ENCODE measurements at places on chromosomes 4 and X.

GRCh38 chr4:183721207-183722081 is 62.4 kb downstream of the TRAPPC11 start:
- no peak for DNase-seq

DNA sequence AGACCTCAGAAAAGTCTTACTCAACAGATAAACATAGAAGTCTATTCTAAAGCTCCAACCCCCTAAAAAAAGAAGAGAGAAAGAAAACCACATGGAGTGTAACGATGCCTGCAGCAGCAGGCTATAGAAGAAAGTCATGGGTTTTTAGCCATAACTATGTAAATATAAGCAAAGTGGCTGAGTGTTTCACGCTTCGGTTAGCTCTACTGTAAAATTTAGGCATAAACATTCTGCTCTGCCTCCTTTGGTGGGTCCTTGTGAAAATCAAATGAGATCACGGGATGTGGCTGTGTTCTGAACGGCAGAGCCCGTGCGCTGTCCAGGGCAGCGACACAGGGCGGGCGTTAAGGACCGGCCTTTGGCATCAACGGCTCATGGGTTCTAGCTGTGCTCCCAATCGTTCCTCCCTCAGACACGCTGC is 78.4 kb downstream of the IRF2 start:
- DNase-seq: no peak

DNA sequence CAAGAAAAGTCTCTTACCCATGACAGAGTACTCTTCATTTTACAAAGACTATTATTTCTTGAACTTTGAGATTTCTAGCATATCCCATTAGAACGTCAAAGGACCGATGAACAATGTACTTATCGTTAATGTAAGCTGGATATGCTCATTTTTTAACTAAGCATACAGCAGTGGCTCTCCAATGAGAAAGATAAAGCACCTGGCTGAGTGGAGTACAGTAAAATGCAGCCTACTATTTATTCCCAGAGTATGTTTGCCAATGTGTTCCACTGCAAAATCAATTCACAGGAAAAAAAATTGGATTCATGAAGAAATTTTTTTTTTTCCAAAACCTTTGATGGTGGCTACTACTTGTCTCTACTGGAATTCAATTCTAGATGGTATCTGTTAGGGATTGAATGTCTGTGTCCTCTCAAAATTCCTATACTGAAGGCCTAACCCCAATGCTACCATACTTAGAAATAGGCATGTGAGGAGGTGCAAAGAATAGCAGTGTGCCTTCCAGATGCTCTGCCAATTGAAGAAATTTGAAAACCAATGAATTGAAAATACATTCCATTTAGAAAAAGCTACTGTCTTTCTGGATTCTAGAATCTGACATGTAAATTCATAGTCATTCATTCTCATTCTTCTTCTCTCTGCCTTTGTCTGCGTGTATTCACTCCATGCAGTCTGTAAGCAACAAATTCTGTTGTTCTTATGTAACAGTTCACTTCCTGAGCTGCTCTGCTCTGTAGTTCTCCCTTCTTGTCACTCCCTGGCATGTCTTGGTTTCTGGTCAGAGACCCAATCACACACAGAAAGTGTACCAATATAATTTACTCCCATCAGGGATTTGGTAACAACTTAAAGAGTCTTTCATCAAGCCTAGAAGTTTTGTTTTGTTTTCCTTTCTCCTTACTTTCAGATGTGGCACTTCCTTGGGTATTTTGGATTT is 61.4 kb downstream of the PAPSS1 start:
- no peak for DNase-seq

DNA sequence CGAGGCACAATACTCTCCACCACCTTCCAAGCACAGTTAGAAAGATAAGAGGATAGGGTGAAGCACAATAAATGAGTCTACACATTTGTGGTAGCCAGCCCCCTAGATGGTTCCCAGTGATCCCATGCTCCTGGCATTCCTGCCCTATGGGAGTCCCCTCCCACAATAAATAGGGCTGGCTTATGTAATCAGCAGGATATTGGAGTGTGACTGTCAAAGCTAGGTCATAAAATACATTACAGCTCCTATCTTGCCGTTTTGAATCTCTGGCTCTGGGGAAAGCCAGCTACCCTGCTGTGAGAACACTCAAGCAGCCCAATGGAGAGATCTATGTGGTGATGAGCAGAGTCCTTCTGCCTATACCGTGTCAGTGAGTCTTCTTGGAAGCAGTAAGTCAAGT is 198.7 kb upstream of the NOCT start:
- DNase-seq: no peak

DNA sequence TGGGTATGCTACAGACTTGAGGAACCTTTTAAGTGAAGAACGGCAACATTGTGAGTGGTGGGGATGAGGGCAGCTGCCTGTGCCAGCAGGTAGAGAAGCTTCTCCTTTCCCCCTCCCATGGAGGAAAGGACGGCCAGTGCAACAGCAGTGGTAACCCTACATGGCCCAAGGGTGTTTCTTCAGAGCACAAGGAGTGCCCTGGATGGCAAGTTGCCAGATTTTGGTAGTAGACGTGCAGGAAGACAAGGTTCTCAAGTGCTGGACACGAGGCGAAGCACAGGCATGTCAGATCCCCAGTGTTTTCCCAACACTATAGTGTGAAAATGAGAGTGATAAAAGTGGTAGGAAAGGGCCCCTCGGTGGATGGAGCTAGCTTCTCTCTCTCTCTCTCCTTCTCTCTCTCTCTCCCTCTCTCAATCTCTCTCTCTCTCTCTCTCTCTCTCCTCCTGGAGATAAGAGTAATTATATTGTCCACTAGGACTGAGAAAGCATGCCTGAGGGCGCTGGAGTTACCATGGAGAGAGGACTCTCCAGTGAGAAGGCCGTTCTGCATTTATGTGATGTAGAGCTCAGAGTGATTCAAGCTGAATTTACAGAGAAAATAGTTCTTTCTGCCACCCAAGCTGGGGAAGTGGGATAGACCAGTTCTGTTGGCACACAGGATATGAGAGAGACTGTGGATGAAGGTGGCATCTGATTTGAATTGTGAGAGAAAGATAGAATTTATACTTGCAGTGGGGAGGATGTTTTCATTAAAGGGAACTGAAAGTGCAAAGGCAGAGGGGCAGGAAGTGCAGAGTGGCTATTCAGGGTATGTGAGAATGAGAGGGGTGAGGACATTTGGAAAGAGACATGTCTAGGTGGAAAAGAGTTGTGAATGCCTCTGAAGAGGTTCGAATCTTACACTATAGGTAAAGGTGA is 25.7 kb upstream of the TRPC3 start:
- DNase-seq: no peak

- DNase-seq: no peak
Observed at GRCh38 chrX:38206542-38206941, 14.1 kb downstream of the SRPX start.

GRCh38 chrX:13923845-13924244 is 105.8 kb downstream of the GEMIN8 start:
- DNase-seq: no peak

- no peak for DNase-seq
Observed at GRCh38 chrX:10174810-10175209, 18.0 kb downstream of the CLCN4 start.

DNA sequence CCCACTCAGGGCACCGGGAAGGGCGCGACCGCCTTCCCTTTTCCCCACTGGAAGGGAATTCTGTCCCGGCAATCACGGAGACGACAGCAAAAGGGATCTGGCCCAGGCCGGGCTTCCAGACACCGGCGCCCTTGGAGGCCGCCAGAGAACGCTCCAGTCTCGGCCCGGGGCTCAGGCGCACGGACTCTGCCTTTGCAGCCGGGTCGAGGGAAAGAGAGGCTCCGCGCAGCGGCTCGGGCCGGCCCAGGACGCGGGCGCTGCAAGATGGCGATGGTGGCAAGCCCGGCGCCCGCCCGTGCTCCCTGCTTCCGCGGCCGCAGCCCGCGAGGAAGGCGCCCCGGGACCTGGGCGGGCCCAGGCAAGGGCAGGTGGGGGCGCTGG is 1.1 kb downstream of the CTBP1 start:
- DNase-seq: no peak

Data from amniotic stem cell (primary cell).